ENCODE measurements at places on chromosomes 1 and 21.

DNA sequence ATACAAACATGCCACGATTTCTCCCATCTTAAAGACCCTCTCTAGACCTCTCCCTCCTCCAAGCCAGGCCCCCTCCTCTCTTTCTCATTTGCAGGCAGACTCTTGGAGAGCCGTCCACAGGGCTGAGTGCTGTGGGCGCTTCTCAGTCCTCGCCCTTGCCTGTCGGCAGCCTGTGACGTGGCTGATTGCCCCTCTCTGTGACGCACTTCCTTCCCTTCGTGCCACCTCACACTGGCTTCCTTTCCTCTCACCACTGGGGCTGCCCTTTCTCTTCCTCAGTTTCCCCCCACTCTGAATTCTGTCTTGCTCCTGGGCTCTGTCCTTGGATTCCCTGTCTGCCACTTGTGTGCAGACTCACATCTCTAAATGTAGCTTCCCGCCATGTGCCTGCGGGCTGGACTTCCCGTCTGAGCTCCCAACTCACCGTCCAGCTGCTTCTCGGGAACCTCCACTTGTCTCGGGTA, 227.2 kb downstream of the CAMTA1 start:
- DNase-seq: no peak

DNA sequence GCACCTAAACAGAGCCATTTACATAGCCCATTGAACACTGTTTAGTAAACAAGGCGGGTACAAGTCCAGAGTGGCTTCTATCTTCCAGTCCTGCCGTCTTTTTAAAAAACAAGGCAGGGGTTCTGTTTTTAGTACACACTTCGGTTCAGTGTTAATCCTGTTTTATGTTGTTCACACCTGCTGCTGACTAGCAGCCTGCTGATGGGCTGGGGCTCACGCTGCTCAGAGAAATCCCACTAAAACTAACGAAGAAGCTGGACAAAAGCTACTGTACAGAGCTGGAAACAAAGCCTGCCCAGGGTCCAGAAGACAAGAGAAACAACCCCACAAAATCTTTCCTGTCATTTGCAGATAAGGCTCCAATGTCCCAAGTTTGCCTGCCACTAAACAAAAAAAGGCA, 13.2 kb downstream of the ESRRG start:
- DNase-seq: no peak

- DNase-seq: no peak
Measured at GRCh38 chr1:225435957-225436392, 8.1 kb upstream of the LBR start.

DNA sequence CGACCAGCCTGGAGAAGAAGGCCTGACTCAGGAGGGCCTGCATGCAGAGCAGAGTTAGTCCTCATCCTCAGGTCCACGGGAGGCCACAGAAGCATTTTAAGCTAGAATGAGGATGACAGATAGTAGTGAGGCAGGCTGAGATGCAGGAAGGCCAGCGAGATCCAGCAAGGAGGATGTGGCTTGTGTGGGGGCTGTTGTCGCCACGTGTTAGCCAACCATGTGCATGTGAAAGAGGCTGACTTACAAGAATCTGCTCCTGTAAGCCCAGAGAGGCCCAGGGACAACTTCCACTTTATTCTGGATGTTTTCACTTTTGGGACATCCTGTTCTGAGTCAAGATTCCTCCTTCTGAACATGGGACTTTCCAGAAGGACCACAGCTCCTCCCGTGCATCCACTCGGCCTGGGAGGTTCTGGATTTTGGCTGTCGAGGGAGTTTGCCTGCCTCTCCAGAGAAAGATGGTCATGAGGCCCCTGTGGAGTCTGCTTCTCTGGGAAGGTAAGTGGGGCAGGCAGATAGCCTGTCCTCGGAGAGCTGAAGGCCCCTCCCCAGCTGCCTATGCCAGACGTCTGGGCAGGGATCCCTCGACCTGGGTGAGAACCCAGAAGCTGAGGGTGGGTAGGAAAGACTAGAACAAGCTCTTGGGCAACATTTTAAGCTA, at the start of gene SLAMF8:
TSS of gene SLAMF8 (plus strand) at position 433 of the 661 bp plus-strand sequence. CDS start at position 459, 26 bp downstream.
- peak; percentile 32 for DNase-seq

DNA sequence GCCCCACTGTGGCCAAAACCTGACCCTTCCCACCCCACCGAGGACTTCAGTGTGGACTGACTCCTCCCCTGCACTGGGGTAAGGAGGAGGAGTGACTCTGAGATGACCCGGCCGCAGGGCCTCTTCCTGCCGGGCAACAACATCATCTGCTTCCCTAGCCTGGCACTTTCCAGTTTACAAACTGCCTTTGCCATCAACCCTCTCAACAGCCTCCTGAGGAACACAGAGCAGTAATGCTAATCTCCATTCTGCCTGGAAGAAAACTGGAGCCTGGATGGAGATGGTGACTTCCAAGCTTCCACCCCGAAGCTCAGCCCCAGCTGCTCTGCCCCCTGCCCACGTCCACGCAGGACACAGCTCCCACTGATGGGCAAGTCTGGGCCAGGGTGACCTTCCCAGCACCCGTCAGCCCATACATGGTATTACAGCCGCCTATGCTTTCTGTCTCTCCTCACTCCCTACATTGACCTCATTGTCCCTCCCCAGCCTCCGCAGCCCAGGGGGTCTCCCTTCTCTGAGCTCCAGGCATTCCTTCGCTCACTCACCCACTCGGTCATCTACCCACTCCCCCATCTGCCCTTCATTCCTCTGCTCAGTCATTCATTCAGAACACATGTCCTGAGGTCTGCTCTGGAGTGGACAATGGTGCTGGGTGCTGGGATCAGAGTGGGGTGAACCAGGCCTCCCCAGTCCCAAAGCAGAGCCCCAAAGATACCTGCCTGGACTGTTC, 34.2 kb downstream of the RAP1GAP start:
- no peak for DNase-seq

DNA sequence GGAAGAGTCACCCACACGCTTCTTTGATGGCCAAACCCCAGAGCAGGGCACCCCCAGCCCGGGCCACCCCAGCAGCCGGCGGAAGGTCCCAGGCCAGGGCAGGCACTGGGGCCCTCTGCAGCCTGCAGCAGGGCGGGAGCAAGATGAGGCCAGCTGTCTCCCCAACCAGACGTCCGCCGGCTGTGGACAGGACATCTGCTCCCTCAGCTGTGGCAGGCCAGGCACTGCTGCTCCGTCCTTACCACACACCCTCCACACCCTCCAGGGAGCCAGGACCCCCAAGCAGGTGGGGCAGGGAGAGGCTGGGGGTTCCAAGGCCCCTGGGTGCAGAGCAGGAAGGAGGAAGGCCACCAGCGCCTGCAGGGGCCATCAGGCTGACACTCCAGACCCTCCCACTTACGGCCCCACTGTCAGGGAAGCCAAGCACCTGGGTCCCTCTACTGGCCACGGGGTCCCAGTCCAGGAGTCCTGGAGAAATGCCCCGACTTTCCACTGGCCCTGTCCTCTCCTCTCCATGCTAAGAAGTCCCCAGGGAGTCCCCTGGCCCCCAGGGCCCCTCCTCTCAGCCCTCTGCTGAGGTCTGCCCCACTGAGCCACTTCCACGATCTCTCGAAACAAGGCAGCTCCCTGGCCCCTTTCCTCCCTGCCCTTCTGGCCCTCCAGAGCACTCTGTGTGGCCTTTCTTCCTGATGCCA, 5.6 kb downstream of the WNT9A start:
- no peak for DNase-seq

DNA sequence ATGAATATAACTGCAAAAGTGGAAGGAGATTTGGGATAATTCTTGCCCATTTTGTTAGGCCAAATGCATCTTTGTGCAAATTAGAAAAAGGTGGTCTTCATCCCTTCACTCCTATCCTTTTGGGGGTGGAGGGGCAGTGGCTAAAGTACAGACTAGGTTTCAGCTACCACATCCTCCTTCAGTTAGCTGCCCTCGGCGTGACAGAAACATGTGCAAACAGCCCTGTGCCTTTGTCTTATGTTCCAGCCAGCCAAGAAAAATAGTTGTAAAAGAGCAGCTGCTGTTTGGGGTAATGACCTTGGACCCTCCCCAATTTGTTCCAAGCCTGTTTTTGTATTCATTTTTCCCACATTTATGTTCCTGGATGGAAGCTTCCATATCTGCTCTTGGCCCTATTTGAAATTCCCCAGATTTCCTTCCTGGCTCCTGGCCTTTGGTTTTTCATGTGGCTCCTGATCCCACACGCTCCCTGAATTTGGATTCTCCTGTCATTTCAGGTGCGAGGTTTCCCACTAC, 8.3 kb upstream of the LGALS8 start:
- DNase-seq: no peak

- DNase-seq: no peak
Measured at GRCh38 chr1:167819849-167820683, 93.9 kb downstream of the ADCY10 start.

Measured in central memory CD4-positive, alpha-beta T cell (primary cell).